ENCODE measurements at places on chromosomes 7 and 10.

GRCh38 chr10:97333601-97334369 lies 744 bp downstream of the FRAT2 start:
- no peak for DNase-seq

DNA sequence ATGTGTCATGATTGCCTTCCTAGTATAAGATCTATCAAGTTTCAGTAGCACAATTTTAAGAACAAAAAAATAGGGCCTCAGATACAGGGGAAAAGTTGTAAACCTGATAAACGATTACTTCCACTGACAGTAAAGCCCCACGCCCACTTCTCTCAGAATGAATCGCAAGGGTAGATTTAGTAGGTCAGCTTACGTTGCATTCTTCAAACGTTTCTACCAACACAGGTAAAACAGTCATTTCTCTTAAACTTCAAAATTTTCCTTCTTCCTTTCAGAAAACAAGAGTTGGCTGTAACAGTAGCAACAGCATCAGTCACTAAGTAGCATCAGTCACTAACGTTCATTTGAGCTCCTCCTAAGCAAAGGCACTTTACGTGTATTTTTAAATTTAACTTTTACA lies 221.5 kb downstream of the ADAM12 start:
- DNase-seq = no peak

DNA sequence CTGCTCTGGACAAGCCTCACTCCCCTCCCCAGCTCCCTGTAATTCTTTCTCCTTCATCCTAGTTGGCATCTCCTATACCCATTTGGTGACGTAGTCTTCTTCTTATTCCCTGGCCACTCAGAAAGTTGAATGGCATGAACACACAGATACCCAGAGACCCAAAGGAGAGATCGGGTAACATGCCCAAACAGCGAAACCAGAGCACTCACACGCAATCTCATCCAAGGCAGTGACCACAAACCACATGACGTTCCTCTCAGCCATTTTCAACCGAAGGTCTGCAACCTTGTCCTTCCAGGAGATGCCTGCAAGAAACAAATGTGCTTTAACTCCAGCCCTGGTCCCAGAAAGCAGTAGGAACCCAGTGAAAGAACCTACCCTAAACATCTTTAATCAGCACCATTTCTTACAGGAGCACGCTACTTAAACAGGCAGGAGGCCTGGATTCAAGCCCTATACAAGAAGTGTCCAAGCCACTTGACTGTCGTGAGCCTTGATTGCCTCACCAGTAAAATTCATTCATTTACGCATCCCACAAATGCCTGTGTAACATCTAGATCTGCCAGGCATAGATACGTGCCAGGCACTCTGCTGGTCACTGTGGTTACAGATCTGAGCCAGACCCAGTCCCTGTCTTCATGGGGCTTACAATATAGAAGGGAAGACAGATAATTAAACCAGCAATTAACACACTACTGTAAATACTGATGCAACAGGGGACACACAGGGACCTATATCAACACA lies 37.1 kb downstream of the XPNPEP1 start:
- no peak for DNase-seq

DNA sequence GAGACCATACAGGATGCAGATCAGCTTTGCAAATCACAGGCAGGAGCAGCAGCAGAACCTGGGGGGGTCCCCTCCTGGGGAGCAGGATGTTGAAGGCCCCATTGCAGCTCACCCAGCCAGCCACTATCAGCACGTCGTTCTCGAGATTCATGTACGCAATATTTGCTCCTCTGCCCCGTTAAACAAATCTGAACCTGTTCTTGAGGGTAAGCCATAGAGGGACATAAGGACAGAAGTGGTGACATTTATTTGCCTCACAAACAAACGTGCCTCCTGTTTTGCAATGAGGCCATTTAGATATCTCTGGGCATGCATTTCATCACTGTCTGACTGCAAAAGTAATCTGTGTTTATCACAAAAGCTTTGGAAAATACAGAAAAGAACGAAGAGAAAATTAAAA lies 87.3 kb upstream of the BAIAP2L1 start:
- DNase-seq = no peak

DNA sequence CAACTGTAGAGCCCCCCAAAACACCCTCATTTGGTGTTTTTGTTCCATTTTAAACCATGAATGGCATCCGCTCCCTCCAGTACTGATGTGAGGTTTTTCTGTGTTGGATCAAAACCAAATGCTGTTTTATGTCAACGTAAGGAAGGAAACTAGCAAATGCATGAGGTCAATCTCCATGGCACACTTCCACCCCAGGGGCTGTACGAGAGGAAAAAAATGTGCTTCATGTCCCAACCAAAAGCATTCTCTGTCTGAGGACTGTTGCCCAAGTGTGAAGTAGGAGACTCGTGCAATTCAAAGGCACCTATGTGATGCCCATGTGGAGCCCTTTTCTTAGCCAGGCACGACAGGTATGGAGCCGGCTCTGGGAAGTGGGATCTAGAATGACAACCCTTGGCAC lies 180.3 kb upstream of the MKI67 start:
- DNase-seq = no peak

- DNase-seq = peak; percentile 77
Measured at GRCh38 chr7:5428478-5429252, 5.0 kb upstream of the TNRC18 start.

GRCh38 chr7:134129856-134130523 lies 2.9 kb downstream of the LRGUK start:
- DNase-seq = no peak

DNA sequence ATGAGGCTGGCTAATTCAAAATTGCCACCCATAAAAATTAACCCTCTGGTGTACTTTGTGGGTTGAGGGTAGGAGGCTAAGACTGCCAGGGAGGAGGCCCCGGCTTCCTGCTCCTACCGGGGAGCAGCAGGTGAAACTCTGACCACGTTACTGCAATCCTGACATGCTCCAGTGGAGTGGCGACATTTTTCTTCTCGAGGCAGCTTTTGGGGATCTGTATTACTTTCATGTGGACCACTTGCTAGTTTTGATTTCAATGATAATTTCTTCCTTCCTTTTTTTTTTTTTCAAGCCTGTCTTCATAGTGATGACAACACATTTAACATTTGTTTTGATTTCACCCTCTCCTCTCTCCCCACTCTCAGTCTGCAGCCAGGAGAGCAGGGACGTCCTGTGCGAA lies 14.6 kb downstream of the GATA3 start:
- no peak for DNase-seq

DNA sequence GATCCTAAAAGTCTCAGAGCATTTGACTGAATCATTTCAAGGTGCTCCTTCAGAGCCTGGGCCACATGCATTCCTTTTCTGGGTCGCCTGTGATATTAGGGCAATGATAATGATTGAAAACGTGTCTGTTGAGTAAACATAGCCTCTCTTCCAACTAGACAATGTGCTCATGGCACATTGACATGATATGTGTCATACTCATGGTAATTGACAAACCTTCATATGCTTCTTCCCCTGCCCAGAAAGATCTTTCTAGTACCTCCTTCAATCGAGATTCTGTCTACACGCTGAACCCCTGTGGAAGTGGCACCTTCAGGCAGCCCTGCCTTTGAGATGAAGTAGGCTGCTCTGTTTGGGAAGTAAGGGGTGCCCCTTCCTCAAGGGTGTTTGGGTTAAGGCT lies 98.9 kb upstream of the TCF7L2 start:
- DNase-seq = no peak

DNA sequence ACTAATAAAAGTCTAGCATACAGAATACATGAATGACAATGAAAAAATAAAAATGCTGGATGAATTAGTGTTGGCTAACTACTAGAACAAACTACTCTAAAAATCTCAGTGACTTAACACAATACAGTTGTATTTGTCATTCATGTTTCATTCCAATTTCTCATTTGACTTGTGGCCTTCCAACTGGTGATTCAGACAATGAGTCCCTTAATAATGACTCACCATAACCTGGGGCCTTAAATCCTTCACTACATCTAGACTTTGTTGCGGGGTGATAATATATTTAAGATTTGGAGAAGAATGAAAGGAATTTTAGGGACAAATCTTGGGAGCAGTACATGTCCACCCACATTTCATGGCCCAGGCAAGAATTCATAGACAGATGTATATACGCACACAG lies 90.5 kb upstream of the POM121L12 start:
- DNase-seq = no peak

DNA sequence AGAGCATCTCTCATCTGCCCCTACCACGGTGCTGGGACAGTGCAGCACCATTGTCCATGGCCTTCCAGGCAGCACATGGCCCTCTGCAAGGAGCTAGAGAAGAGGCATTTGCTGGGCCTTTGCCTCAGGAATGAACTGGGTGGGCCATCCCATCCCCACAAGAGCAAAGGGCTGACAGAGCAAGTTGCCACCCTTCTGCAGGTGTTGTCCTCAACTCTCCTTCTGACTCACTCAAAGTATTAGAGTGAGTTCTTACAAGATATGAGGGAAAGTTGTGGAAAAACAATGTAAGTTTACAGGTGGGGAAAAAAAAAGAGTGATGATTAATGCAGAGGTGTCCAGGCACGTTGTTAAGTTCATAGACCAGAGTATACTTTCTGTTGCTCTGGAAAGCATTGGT lies 261.2 kb downstream of the SKIDA1 start:
- DNase-seq = no peak

DNA sequence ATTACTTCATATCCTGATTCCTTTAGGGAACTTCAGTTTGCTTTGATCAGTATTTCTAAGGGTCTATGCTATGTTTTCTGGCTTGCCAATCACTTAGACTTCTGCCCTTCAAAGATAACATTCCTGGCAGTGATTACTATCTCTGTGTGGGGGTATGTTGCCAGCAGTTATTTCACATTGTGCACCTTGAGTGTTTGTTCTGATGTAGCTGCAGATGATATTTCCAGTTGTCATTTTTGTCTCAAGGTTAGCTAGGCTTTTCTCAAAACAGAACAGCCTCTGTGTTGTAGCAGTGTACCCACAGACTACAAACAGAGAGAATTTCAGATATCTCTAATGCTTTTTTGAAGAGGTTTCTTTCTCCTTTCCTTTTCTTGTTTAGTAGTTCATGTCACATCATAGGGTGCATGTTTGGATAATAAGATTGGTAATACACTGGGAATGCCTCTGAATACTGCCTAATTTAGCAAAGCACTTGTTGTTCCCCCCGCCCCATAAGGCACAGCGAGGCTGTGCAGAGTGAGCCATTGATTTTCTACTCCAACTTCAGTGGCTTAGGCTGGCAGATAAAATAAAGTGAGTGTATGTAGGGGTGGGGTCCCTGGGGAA lies 134.7 kb upstream of the AGR3 start:
- no peak for DNase-seq

- no peak for DNase-seq
Measured at GRCh38 chr10:66684581-66684980, 241.3 kb upstream of the LRRTM3 start.

DNA sequence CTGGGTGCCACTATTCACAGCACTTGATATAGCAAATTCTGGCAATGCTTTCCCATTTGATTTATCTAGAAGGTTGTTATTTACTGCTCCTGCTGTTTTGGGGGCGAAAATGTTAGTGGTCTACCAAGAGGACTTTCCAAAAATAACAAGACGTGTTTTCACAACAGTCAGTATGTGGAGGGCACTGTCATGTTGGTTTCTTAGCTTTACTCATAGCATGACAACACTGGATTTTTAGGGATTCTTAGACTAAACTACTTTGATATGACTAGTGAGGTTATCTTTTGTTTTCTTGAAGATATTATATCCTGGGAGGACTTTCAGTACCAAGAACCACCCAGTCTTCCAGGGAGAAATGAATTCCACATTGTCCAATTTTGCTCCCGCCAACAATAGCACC lies 49.4 kb downstream of the NUDCD3 start:
- DNase-seq = no peak

DNA sequence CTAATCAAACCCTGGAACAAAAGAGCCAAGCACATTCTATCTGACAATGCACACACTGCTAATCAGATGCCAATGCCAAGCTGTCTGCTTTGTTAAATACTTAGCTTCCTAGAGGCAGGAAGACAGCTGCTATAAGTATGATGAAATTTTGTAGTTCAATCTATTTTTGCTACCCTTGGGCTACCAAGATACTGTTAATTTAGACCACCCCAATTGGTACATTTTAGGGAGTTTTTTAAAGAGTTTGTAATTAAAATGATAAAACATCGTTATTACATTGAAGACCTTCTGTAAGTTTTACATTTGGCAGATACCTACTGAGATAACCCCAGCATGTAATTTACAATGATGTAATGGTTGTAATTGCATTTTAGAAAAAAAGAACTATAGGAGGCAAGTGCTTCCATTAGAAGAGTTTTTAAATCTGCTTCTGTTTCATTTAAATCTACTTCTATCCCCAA lies 268.5 kb downstream of the ADK start:
- no peak for DNase-seq

DNA sequence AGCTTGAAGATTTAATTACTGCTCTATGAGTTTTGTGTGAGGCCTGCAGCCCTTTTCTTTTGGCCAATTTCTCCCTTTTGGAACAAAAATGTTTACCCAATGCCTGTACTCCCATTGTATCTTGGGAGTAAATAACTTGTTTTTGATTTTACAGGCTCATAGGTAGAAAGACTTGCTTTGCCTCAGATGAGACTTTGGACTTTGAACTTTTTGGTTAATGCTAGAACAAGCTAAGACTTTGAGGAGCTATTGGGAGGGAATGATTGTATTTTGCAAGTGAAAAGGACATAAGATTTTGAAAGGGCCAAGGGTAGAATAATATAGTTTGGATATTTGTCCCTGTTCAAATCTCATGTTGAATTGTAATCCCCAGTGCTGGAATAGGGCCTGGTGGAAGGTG lies 152.0 kb downstream of the MAGI2 start:
- DNase-seq = no peak

DNA sequence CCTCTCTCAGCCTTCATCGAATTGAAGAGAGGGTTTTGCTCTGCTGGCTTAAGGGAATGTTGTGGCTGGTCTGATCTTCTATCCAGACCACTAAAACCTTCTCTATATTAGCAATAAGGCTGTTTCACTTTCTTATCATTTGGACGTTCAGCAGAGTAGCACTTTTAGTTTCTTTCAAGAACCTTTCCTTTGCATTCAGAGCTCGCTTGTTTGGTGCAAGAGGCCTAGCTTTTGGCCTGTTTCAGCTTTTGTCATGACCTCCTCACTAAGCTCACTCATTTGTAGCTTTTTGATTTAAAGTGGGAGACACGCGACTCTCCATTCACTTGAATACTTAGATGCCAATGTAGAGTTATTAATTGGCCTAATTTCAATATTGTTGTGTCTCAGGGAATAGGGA lies 3.9 kb downstream of the MPP7 start:
- DNase-seq = no peak
